ENCODE measurements at places on chromosomes 7 and 10.
A peak's percentile ranks its signal among the peaks of the same experiment; 100 is the strongest.

DNA sequence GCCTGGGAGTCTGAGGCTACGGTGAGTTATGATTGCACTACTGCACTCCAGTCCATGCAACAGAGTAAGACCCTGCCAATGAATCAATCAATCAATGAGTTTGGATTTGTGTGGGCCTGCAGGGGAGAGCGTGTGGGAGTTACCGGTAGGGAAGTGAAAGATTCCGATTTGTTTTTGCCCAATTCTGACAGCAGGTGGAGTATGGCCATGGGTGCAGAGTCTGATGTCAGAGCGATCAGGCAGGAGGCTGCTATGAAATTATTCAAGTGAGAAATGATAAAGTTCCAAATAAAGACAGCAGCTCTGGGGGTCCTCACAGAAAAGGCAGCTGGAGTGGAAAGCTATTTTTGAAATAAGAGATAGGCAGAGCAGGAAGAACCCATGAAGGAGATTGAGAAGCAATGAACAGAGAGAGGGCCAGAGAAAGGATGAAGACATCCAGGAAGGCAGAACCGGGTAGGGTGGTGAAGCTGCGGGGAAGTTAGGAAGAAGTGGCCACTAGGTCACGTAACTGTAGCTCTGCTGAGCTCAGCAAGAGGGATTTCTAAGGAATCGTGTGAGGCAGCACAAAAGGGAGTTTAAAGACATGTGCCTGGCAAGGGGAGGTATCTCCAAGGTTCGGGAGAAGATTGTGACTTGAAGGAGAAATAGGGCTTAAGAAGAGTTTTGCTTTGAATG, 93.7 kb upstream of the NMT2 start:
- no peak for DNase-seq

DNA sequence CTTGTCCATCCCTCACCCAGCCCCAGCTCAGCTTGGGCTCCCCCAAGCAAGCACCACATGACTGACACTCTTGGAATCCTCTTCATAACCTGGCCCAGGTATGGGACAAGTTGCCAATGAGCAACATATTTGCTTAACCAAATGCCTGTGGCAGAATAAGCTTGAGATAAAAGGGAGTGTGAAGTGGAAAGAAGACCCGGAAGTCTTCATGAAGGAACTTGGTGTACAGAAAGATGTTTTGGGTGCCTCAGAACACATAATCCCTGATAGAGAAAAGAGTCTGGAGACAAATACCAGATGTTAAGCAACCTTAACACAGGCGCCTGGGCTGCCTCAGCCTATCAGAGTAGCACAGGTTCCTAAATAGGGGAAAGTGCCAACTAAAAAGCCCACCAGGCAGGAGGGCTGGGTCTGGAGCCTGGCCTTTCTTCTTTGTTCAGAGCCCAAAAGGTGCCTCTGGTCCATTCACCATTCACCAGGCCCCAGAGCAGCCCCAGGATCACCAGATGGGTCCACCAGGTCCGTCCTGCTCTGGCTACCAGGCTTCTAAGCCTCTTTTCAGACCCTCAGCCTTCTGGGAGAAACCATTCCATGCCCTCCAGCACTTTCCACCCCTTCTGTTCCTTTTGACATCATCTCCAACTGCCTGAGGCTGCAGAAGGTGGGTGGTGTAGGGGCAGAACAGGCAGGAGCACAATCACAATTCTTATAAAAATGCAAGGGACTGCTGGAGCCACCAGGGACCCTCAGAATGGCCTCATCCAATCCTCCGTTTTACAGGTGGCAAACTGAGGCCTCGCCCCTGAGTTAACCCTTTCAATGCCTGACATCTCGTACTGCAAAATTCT, 22.6 kb downstream of the KCNMA1 start:
- no peak for DNase-seq

- no peak for DNase-seq
These were observed 423.2 kb downstream of the PAXIP1 start for GRCh38 chr7:154579711-154580110.

DNA sequence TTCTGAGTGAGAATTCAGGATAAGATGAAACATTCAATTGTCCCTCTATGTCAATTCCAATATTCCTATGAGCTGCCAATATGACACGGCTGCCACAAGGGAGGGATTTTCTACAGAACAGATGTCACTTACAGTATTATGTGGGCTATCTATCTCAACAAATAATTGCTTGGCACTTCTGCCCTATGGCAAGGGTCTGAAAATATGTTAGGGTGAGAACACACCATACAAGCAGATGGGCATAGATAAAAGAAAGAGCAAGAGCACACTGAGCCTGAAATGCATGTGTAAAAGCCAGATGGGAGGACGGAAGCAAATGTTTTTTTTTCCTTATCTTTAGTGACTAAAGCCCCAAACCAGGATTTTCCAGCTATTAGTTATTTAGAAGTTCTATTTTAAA, 70.1 kb upstream of the TFEC start:
- no peak for DNase-seq

- DNase-seq: peak; percentile 11
These were observed 45.6 kb downstream of the LBX1 start for GRCh38 chr10:101183458-101184183.

GRCh38 chr10:2972216-2972615, 95.1 kb upstream of the PFKP start:
- DNase-seq: no peak

DNA sequence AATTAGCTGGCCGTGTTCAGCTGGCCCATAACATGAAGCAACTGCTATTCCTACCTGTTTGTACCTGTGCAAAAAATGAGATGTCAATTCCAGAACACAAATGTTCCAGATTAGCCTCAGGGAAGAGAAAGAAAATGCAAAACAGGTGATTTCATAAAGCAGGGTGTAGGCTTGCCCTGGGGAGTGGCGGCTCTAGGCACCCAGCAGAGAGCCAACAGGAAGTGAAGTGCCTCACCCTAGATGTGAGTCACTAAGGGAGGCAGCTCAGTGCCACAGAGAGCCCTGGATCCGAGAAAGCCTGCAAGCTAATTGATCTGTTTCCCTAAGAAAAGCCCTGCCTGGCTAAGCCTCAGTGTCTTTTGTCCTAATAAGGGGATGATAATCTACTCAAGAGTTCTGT, 240.0 kb downstream of the ARHGAP21 start:
- DNase-seq: peak; percentile 38

DNA sequence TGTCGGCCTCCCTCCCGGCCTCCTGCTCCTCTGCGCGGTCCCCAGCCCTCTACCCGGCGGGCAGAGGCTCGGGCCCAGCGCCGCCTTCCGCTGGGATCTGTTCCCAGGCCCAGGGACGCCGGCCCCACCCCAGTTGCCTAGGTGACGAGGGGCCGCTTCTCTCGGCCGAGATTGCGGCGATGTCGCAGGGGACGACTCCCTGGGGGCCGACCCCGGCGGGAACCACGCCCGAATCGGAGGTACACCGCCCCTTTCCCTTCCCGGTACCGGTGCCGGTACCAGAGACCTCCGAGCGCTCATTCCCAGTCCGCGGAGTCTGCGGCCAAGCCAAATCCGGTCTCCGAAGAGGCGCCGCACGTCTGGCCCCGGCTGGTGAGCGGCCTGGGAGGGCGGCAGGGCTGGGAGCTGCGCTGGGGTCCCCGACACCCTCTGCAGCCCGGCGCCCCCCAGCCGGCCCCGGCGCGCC, at the start of gene CABCOCO1:
CABCOCO1 (plus strand) TSS at position 136 of the 466 bp plus-strand sequence; CDS start at position 180, 44 bp downstream.
- DNase-seq: no peak

DNA sequence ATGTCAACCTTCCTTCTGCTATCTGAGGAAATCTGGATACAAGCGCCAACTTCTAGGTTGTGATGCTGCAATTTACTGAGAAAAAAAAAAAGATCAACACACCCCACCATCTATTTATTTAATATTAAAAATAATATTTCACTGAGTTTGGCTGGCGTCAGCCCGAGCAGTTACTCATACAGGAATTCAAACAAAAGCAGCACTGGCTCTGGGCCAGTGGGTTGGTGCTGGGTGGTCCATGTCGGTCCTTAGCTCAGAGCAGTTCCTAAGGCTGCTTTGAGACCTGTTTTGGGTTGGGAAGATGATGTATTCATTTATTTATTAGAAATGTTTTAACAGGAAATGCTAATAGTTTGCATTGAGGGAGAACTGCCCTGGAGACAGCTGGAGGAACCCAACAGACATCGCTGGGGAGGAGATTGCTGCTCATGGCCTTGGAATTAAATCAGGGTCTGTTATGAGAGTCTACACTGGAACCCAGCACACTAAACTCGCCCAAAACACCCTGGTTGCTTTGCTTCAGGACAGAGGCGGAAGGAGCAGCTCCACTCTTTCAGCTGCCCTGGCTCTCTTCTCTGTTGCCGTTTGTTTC, 36.3 kb upstream of the GOT1 start:
- no peak for DNase-seq

DNA sequence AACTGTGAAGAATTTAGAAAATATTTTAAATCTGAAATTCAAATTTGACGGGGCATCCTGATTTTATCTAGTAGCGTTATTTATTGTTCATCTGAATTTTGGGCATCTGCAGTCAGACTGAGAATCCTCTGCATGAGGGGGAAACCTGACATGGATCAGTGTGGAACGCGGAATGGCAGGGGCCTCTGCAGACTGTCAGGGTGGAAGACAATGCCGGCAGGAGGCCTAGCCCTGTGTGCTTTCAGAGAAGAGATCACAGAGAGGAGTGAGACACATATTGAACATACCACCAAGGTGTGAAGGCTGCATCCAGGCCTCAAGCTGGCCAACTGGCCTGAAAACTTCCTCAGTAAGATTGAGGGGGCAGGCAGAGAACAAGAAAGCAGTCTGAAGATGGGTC, 921.1 kb upstream of the GHITM start:
- no peak for DNase-seq

- no peak for DNase-seq
These were observed 37.0 kb downstream of the FAM20C start for GRCh38 chr7:229184-229964.

- DNase-seq: no peak
These were observed 20.8 kb upstream of the RET start for GRCh38 chr10:43055991-43056567.

DNA sequence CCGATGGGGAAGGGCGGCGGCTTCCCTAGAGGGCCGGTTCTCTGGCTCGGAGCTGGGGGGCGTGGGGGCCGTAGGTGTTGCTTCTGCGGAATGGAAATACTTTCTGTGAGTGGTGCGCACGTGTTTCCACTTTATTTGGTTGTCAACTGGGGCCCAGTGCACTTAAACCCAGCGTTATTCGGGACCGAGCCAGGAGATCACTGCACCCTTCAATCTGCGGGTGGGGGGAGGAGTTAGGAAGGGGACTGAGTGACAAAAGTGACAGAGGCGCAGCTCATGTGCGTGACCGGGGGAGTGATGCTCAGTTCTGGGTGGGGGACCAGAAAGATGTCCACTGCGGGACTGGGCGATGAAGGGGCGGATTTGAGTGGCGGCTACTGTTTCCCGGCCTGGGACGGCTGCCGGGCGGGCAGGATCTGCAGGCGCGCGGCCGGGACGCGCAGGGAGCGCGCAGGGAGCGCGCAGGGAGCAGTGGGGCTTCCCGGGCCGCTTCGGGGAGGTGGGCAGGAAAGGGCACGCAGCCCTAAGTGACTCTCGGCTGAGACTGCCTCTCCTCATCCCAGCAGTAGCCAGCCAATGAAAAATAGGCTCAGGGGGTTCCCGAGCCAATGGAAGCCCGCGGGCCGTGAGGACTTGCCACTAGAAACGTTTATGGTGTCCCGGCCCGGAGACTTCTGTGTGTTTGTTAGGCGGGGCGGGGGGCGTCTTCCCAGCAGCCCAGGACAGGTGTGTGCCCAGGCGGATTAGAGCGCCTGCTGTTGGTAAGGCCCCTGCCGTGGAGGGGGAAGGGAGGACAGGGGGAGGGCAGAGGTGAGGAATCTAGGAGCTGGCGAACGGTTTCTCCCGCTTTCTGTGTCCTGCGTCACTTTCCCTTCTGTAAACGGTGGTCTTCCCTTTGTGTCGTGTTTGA, 54.3 kb upstream of the KDM7A start:
- DNase-seq: no peak

- no peak for DNase-seq
These were observed 163.2 kb downstream of the TCF7L2 start for GRCh38 chr10:113113241-113113640.

DNA sequence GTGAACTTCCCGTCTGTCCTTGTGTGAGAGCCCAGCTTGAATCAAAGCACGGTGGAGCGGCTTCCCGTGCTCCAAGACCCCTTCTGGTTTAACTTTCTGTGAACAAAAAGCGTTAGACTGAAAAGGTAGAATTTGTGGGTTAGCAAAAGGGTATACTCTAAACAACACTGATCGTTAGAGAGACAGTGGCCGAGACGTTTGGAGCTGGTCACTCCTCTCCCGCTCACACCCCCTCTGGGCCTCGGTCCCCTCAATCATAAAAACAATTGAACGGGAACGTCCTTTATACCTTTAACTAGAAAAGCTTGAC, 502 bp downstream of the PRKRIP1 start:
- no peak for DNase-seq

DNA sequence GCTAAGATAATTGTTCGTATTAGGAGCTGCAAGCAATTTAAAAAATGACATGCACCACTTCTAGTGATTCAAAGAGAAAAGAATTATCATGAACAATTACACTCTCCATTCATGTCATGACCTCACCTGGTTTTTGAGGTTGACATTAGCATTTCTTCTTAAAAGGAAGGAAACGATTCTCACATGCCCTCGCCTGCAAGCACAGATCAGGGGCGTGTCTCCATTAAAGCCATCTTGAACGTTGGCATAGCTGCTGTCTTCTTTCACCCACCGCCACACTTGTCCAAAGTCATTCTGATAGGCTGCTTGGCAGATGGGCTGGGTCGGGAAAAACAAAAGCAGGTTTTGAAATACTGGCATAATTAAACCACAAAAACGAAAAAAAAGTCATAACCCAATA, 19.9 kb downstream of the ANKRD22 start:
- no peak for DNase-seq

GRCh38 chr7:149496642-149497391, 792 bp downstream of the ZNF746 start:
- DNase-seq: no peak

GRCh38 chr10:69715156-69715898, 85.3 kb downstream of the FAM241B start:
- no peak for DNase-seq

- no peak for DNase-seq
These were observed 47.7 kb upstream of the ATRNL1 start for GRCh38 chr10:115045499-115045898.
